Thymus (tissue), 14 donors: ENCODE measurements at places on chromosomes 3 and 15. TPM values are rescaled to one million over a fixed set of nuclear protein-coding genes. Genes with fewer than 3 reads are reported as not detected.

- H3K27me3 ChIP-seq: no peaks in the 10 kb centered on the region
- no peak for DNase-seq
- no peak overlapping the region for H3K4me3 ChIP-seq
- H3K4me1 ChIP-seq: no peaks in the 10 kb centered on the region
- H3K27ac ChIP-seq: no peak overlapping the region
Observed at GRCh38 chr3:134074790-134075567, 45.3 kb upstream of the SLCO2A1 start.

- no peaks in the 10 kb centered on the region for H3K4me1 ChIP-seq
- DNase-seq: no peak
- no peaks in the 10 kb centered on the region for H3K36me3 ChIP-seq
- H3K27me3 ChIP-seq: no peaks in the 10 kb centered on the region
- no peak overlapping the region for H3K27ac ChIP-seq
- no peak overlapping the region for H3K4me3 ChIP-seq
Observed at GRCh38 chr3:54847361-54847760, 80.5 kb downstream of the LRTM1 start.

- H3K4me1 ChIP-seq: no peaks in the 10 kb centered on the region
- H3K36me3 ChIP-seq: no peaks in the 10 kb centered on the region
- H3K27me3 ChIP-seq: no peaks in the 10 kb centered on the region
- no peak overlapping the region for H3K4me3 ChIP-seq
- H3K27ac ChIP-seq: no peak overlapping the region
Observed at GRCh38 chr3:127954640-127955039, 39.6 kb downstream of the KBTBD12 start.

- H3K4me1 ChIP-seq: peaks cover 19% of the 10 kb centered on the region
- H3K36me3 ChIP-seq: peaks cover 4% of the 10 kb centered on the region
- DNase-seq: no peak
- H3K27me3 ChIP-seq: no peaks in the 10 kb centered on the region
- H3K27ac ChIP-seq: no peak overlapping the region
Observed at GRCh38 chr3:124999317-124999716, 56.5 kb downstream of the HEG1 start.

DNA sequence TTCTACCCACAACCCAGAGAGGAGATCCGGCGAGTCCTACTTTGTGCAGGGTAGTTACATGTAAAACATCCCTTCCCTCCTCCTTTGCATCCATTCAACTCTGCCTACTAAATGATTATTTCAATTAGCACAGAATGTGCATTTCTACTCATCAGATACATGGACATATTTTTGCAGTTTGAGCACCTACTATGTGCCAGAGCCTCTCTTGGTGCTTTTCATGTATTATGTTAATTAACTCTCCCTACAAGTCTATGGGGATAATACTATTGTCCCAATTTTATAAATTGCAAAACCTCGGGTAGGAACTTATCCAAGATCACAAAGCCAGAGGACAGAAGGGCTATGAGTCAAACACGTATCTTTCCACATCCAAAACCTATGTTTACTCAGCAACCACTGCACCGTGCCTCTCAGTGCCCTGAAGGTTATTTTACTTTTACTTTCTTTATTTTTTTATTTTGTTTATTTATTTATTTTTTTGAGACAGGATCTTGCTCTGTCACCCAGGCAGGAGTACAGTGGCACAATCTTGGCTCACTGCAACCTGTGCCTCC, 432.8 kb downstream of the MAGI1 start:
- H3K4me3 ChIP-seq: no peak overlapping the region
- H3K27me3 ChIP-seq: no peaks in the 10 kb centered on the region
- no peaks in the 10 kb centered on the region for H3K4me1 ChIP-seq

GRCh38 chr15:71237456-71238188, 122.4 kb downstream of the THSD4 start:
- H3K27me3 ChIP-seq: no peaks in the 10 kb centered on the region
- no peaks in the 10 kb centered on the region for H3K36me3 ChIP-seq
- no peak overlapping the region for H3K4me3 ChIP-seq
- no peak for DNase-seq
- H3K27ac ChIP-seq: no peak overlapping the region
- H3K4me1 ChIP-seq: no peaks in the 10 kb centered on the region

DNA sequence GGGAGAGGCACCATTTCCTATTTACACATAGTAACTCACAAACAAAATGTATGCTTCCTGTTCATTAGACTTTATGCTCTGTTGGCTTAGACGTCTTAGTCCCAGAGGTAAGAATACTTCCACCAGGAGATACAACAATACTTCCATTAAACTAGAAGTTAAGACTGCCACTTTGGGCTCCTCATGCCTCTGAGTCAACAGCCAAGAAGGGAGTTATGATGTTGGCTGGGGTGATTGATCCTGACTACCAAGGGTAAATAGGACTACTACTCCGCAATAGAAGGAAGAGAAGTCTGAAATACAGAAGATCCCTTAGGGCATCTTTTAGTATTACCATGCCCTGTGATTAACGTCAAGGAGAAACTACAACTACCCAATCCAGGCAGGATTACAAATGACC, 43.5 kb upstream of the ABI3BP start:
- H3K4me1 ChIP-seq: no peaks in the 10 kb centered on the region
- H3K27me3 ChIP-seq: no peaks in the 10 kb centered on the region
- H3K27ac ChIP-seq: no peak overlapping the region
- no peaks in the 10 kb centered on the region for H3K36me3 ChIP-seq
- DNase-seq: no peak

DNA sequence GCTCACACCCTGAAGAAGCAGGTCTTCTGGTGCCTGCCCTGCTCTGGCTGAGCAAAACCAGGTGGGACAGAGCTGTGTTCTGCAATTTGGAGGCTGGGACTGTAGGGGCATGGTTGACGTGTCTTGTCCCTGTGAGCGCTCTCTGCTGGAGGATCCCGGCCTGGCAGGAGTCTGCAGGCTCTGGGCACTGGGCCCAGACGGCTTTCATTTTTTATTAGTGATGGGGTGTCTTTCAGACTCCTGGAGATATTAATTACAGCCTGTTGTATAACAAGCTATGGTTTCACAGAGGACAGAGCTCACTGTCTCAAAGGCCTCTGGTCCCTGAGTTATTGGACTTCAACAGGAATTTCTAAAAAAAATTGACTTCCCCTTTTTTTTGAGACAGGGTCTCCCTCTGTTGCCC, 29.5 kb upstream of the ZNF710 start:
- no peaks in the 10 kb centered on the region for H3K27me3 ChIP-seq
- peak; percentile 56 for DNase-seq
- no peaks in the 10 kb centered on the region for H3K4me1 ChIP-seq
- H3K36me3 ChIP-seq: no peaks in the 10 kb centered on the region
- H3K4me3 ChIP-seq: no peak overlapping the region
- no peak overlapping the region for H3K27ac ChIP-seq

GRCh38 chr15:57479005-57479404, 102.7 kb downstream of the CGNL1 start:
- no peak for DNase-seq
- no peaks in the 10 kb centered on the region for H3K4me1 ChIP-seq
- no peak overlapping the region for H3K27ac ChIP-seq
- H3K27me3 ChIP-seq: no peaks in the 10 kb centered on the region
- no peaks in the 10 kb centered on the region for H3K36me3 ChIP-seq

DNA sequence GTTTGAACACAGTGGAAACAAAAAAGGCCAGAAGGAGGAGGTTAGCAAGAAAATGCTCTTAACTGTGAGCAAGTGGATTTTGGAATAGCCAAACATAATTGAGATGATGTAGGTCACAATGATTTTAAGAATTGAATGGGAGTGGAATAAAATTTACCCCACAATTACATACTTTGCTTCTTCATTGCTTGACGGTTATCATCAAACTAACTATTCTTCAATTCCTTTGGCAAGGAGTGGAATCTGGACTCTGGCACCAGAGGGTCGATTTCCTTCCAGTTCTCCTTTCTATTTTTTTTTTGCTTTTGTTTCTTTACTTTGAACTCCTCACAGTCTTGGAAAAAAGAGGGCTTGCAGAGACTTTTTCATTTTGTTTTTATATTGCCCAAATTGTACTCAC, 634.5 kb upstream of the TGFBR2 start:
- no peak for DNase-seq
- no peaks in the 10 kb centered on the region for H3K4me1 ChIP-seq
- no peaks in the 10 kb centered on the region for H3K36me3 ChIP-seq
- no peak overlapping the region for H3K27ac ChIP-seq

DNA sequence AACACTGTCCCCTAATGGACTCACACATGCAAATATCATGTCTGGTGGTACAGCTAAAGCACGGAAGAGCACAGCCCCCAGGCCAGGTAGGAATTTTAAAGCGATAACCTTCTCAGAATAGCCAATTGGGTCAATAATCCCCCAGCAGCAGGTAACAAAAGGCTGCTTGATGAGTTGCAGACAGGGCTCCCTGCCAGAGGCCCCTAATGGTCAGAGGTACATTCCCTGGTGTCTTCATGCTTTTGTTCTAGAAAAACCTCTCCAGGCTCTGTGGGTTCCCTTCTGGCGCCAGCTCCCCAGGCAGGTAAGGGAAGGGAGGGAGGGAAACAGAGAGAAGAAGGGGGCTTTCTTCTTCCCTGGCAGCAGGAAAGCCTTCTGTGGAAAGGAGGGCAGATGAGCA, 43.4 kb upstream of the PRTG start:
- no peaks in the 10 kb centered on the region for H3K27me3 ChIP-seq
- H3K4me3 ChIP-seq: no peak overlapping the region
- H3K36me3 ChIP-seq: no peaks in the 10 kb centered on the region
- no peak for DNase-seq
- no peak overlapping the region for H3K27ac ChIP-seq
- H3K4me1 ChIP-seq: no peaks in the 10 kb centered on the region

GRCh38 chr15:88932875-88933330, 19.7 kb upstream of the MFGE8 start:
- H3K27me3 ChIP-seq: no peaks in the 10 kb centered on the region
- no peak overlapping the region for H3K27ac ChIP-seq
- no peaks in the 10 kb centered on the region for H3K4me1 ChIP-seq

DNA sequence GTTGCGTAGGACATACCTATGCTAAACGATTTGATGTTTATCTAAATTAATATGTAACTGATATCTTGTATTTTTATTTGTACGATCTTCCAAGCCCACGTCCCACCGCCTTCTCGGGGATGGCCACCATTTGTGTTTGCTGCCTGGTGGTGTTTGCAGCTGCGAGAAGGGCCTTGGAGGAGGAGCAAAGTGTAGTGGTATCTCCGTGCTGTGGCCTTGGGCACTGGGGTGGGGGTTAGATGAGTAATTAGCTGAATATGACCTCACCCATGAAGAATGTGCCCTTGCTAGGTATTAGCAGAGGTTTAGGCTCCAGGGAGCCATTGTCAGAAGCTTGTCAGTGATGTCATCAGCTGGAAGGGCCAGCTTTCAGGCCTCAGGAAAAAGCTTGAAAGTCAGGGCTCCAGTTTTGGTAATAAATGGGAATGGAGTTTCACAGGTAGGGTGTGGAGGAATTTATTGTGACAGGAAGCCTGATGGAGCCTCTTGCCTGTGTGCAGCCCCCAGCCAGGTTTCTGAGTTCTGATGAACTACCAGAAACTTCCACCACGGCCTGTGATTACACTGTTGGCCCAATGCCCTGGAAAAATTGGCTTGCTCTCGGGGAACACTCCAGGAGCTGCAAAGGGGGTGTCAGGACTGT, 41.0 kb downstream of the FLNB start:
- no peaks in the 10 kb centered on the region for H3K27me3 ChIP-seq
- no peaks in the 10 kb centered on the region for H3K36me3 ChIP-seq
- H3K27ac ChIP-seq: peak overlapping the region; percentile 22
- no peak overlapping the region for H3K4me3 ChIP-seq
- peaks cover 10% of the 10 kb centered on the region for H3K4me1 ChIP-seq

DNA sequence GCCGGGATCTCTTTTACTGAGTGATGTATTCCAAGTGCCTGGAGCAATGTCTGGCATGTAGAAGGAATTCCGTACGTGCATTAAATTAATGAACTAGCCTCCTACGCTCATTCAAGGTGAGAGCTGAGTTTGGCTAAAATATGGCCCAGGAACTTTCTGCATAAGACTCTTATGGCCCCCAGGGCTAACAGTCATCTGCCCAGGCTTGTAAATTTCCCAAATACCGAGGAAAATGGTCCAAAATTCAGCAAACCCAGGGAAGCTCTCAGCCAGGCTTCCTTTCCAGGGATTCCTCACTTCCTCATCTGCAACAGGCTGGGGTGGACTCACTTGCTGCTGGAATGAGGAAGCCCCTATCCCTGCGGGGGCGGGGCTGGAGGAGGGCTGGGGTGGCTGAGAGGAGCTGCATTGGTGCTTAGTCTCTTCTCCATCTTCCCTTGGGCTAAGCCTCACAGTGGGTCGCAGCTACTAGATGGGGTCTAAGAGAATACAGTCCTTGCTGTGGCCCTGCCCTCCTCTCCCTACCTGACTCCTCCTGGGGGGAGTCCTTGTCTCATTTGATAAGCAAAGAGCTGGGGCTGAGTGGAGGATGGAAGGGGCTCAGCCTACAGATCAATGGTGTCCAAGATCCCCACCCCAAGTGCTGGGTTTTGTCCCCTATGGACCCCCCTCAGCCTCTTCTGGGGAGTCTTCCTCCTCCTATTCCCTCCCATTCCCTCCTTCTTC, 28.5 kb upstream of the APOD start:
- H3K27me3 ChIP-seq: no peaks in the 10 kb centered on the region
- no peak overlapping the region for H3K27ac ChIP-seq
- H3K4me3 ChIP-seq: no peak overlapping the region
- H3K36me3 ChIP-seq: no peaks in the 10 kb centered on the region
- H3K4me1 ChIP-seq: peaks cover 8% of the 10 kb centered on the region

DNA sequence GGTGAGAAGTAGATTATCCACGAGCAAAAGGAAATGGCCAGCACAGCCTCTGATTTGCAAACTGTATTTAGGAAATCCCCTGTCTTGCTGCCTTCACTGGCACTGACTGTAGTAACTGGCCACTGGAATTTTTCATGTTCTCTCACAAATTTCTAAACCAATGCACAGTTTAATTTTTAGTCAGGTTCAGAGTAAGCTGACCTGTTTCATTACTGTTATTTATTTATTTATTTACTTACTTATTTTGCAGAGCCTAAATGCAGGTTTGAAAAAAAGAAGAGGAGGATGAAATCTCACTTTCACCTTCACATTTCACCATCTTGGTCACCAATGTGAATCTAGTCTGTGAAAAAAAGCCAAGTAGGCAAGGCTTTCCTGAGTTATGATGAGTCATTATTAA, 291.0 kb downstream of the PLOD2 start:
- H3K4me3 ChIP-seq: no peak overlapping the region
- no peaks in the 10 kb centered on the region for H3K36me3 ChIP-seq
- DNase-seq: no peak
- H3K27ac ChIP-seq: no peak overlapping the region
- no peaks in the 10 kb centered on the region for H3K4me1 ChIP-seq

- no peak overlapping the region for H3K27ac ChIP-seq
- no peak overlapping the region for H3K4me3 ChIP-seq
- no peak for DNase-seq
- no peaks in the 10 kb centered on the region for H3K27me3 ChIP-seq
- H3K36me3 ChIP-seq: no peaks in the 10 kb centered on the region
Observed at GRCh38 chr15:45496658-45497057, 25.9 kb downstream of the SLC30A4 start.

Gene ONECUT1
- not detected for total RNA-seq

Gene GOLGA8R
- total RNA-seq: 0.80 TPM

Gene PAK6
- 0.38 TPM for total RNA-seq

Gene MEX3B
- total RNA-seq: 4.1 TPM

Gene MDFIC2
- not detected for total RNA-seq

Gene LMCD1
- total RNA-seq: 7.8 TPM

Gene CHSY1
- total RNA-seq: 13.1 TPM

Gene CLEC3B
- total RNA-seq: 25.5 TPM
